ENCODE measurements at places on chromosomes 7 and 10.

GRCh38 chr7:40329601-40330153 is 194.9 kb downstream of the SUGCT start:
- no peak for DNase-seq

DNA sequence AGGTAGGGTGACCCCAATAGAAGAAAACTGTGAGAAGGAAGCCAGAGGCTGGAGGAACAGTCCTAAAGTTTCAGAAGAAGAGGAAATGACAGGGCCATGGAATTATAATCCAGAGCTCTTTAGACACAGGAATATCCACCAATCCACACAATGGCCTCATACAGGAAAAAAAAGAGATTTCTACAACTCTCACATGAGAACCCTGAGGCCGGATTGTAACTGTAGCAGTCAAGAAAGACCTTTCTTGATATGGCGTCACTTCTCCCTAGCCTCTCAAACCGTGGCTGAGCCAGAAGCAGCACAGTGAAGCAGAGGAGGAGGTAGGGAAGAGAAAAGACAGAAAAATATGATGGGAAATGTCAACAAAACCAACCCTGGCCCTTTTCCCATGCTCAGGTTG is 76.9 kb downstream of the RAPGEF5 start:
- DNase-seq = no peak

DNA sequence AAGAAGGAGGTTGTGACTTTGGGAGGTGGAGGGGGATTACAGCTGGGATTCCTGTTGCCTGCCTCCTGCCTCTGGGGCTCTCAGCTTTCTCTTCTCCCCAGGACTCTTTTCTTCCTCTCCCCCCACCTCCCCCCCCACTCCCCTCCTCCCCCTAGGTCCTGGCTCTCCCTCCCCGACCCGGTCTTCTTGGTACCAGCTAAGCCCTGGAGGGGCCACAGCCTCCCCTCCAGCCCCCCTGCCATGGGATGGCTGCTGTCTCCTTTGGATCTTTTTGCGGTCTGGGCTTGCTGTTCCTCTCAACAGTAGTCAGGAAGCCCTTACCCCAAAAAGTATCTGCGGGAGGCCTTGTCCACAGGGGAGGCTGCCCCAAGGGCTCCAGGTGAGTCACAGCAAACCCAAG is 33.5 kb upstream of the LEP start:
- DNase-seq = no peak

DNA sequence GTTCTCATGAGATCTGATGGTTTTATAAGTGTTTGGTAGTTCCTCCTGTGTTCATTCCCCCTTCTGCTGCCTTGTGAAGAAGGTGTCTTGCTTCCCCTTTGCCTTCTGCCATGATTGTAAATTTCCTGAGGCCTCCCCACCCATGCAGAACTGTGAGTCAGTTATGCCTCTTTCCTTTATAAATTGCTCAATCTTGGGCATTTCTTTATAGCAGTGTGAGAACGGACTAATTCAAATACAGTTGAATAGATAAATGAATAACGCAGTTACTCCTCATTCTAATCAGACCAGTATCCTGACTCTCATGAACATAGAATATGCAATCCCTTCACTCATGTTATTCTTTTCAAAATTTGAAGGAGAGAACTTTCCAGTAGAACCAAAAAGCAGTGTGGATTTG is 375.0 kb upstream of the FZD8 start:
- no peak for DNase-seq

DNA sequence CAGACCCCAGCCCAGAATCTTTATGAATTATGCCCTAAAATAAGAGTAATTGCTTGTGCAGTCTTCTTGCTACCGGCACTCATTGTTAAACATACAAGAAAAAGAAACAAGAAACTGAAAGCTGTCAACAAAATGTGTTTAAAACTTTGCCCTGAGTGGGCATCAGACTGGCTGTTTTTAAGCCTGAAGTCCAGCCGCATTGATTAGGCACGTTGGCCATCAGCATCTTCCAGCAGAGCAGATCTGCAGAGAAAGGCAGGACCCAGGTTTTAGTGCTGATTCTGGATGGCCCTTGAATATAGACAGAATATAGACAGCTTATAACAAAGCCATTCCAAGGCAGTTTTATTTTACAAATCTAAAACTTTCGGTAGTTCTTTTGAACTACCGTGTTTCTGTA is 102.8 kb downstream of the POLL start:
- DNase-seq = no peak

DNA sequence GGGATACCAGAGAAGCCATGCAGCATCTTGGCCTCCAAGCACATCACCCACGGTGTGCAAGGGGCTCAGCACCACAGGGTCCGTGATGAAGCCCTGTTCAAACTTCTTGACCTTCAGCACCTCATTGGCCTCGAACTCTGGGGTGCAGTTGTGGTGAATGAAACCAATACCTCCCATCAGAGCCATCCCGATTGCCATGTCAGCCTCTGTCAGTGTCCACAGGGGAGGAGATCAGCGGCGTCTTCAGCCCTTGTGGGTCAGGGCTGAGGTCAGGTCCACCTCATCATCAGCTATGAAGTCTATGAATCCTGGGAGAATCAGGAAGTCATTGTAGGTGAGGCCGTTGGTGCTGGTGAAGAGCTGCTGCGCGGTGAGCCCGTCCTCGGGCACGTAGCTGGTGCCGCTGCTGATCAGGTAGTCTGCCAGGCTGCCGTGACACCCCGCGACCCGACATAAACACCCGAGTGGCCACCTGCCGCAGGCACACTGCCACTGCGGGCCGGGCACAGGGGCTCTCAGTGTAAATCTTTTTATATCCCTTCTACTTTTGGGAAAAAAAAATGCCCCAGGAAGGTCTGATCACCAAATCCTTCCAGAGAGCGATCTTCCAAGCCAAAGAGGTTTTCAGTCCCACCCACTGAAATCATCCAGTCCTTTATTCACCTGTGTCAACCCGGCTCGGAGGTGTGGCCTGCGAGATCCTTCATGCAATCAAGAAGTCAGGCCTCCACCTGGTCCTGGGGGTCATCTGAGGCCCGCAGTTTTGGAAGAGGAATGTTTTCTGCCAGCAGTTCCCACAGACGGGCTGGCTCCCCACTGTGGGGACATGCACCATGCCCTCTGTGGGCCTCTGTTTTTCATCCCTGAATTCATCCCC is 144.1 kb upstream of the KCNMA1 start:
- DNase-seq = no peak

- DNase-seq = no peak
Measured at GRCh38 chr7:74038194-74038961, 10.4 kb downstream of the ELN start.

DNA sequence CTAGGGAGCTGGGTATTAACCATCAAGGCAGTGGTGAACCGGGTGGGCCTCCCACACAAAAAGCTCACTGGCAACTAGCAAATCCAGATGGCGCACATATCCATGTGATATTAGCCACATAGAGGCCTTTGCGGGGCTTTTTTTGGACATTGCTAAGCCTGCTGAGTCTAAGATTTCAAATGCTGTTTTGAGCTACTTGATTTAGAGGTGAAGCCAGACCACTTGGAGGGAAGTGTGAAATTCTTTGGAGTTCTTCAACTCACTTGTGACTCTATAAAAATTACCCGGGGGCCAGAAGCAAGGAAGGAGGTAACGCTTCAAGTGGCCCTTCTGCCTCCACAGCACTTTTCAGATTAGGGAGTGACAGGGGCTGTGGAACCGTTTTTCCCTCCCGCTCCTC is 619.8 kb upstream of the GALNT17 start:
- no peak for DNase-seq

- no peak for DNase-seq
Measured at GRCh38 chr7:19705663-19706062, 3.2 kb downstream of the POLR1F start.

Measured in stimulated activated CD4-positive, alpha-beta T cell treated with anti-CD3 and anti-CD28 coated beads, Interleukin-2, amount 100 ng/mL, for 24 hours (primary cell).